ENCODE measurements at places on chromosomes 6 and 20.

DNA sequence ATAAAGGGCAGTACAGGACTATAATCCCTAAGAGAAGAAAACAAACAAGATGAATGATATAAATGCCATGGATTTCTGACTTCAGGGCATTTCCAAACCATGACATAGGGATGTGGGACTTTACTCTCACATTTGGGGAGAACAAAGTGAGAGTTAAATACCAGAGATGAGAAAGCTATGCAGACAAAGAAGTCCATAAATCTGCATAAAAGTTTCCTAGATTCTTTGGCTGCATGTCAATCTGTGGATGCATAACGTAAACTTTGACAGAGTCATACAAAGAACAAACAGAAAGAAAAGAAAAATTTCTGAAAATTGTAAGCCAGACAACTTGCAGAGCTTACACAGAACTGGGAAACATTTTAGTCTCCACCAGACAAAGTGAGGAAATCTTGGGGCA is 11.7 kb downstream of the EPM2A start:
- no peak for DNase-seq

GRCh38 chr6:125188037-125188436 is 34.5 kb downstream of the TPD52L1 start:
- DNase-seq = no peak

GRCh38 chr6:41885930-41886329 is 9.2 kb downstream of the USP49 start:
- DNase-seq = no peak

- no peak for DNase-seq
Measured at GRCh38 chr6:116408491-116408890, 37.7 kb downstream of the DSE start.

DNA sequence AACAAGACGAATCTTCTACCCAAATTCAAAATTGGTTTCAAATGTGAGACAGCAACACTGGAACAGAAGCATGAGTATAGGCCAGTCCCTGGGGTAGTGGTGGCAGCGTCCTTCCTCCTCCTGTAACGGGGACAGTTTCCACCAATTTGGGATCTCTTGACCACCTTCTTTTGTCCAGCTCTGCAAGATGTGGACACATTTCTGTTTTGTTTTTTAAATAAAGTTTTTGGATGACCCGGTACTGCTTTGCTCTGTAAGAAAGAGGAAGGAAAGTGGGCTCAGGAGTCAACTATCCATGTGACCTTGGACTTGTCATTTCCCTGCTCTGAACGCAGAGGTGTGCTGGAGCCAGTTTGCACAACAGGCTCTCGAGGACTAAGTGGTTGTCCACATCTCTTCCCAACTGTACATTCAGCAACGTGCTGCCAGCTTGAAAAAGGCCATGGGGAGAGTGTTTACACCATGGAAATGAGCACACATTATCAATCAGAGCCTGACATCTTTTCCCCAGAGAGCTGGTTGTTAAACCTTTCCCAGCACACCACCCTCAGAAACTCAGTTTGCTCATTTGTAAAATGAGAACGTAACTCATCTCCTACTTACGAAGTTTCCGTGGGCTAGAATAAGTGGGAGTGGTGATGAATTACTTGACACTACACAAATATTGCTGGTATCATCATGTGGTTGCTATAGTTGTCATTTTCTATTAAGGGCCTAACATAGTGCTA is 66.5 kb downstream of the ADTRP start:
- no peak for DNase-seq

DNA sequence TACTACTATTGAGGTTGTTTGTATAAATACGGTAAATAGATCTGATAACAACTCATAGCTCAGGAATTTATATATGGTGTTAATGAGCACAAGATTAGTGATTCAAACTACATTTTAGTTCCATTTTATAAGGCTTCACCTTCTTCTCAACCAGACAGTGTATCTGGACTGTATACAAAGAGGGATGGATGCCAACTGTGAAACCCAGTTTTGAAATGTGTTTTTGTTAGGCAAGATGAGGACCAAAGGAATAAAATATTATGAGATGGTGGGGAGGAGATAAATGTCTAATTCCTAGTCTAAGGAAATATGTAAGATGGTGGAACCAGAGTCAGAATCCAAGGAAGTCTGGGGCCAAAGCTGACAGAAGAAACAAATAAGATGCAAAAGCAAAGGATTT is 329.0 kb downstream of the GRIK2 start:
- DNase-seq = no peak

- no peak for DNase-seq
Measured at GRCh38 chr6:62217866-62218265, 68.2 kb downstream of the KHDRBS2 start.

GRCh38 chr20:22352019-22352418 is 232.4 kb downstream of the FOXA2 start:
- DNase-seq = no peak

- no peak for DNase-seq
Measured at GRCh38 chr6:99745651-99746050, 139.0 kb downstream of the PRDM13 start.

DNA sequence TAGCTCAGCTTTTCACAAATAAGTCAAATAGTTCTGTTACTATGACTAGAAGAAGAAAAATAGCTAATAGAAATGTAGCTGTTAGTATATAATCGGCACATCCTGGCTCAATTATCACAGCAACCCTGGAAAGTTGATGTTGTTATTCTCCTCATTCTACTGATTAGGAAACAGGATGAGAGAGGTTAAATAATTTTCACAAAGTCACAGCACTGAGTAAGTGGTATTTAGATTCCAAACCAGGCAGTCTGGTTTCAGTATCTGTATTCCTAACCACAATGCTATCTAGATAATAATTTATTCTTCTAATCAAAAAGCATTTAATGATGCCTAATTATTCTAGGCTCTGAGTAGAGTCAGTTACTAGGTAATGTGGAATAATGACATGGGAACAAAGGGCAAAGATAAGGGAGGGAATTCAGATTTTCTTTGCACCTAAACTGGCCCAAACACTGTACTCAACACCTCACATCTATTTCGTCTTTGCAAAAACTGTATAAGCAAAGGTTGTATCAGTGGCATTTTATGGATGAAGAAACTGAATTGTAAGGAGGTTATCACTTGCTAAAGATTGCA is 51.3 kb downstream of the PDE7B start:
- DNase-seq = no peak

DNA sequence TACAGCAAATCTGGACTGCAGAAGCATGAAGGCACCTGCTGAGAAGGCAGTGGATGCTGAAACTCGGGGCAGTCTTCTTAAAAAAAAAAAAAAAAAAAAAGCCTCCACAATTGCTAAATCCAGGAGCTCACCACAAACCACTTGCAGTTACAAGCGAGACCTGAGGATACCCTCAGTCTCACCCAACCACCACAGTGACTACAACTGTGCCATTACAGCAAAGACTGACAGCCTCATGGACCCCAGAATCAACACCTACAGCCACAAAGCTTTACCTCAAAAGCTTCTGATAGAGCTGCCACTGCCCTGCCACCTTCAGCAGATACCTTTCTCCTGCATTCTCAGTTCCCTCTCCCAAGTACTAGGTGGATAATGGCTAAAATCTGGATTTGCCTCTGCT is 9.0 kb downstream of the COL21A1 start:
- DNase-seq = no peak

- DNase-seq = no peak
Measured at GRCh38 chr6:2839195-2839981, 2.3 kb downstream of the SERPINB1 start.

DNA sequence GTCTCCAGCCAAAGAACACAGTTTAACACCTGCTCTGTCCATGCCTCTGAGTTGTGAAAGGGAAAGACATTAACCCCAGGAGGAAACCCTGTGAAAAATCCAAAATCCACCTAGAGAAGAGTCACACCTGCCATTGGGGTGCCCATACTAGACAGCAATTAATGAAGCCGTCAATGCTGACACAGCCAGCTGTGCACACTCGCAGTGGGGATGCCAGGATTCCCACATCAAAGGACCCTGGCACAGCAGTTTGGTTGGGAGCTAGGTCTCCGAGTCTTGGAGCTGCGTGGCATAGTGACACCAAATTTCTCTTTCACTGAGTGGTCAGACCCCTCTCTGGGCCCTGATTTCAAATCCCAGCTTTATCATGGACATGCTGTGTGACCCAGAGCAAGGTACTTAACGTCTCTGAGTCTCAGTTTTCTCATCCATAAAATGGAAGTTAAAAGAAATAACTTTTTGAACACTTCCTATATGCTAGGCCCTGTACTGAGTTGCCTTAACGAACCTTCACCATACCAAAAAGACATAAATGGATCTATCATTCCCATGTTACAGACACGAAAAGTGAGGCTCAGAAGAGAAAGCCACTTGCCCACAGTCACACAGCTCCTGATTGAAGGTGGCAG is 30.8 kb downstream of the BPIFB1 start:
- DNase-seq = no peak

DNA sequence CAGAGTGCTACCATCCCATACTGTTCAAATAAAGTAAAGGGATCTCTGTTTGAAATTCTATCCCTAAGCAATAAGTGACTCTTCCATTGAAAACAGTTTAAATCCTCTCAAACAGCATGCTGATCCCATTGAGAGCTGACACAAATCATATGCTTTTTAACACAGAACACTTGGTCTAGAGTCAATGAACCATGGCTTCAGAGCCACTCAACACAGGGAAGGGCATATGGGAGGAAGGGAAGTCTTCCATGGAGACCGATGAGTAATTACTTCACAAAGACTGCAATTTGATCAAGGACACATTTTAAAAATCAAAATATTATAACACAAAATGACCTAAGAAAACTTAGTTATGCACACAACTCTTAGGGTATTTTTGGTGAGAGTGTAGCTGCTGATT is 1073.0 kb upstream of the MAP3K7 start:
- no peak for DNase-seq

- DNase-seq = no peak
Measured at GRCh38 chr6:32102255-32102654, 6.9 kb downstream of the TNXB start.

- no peak for DNase-seq
Measured at GRCh38 chr20:17957505-17958363, 10.9 kb downstream of the SNX5 start.

DNA sequence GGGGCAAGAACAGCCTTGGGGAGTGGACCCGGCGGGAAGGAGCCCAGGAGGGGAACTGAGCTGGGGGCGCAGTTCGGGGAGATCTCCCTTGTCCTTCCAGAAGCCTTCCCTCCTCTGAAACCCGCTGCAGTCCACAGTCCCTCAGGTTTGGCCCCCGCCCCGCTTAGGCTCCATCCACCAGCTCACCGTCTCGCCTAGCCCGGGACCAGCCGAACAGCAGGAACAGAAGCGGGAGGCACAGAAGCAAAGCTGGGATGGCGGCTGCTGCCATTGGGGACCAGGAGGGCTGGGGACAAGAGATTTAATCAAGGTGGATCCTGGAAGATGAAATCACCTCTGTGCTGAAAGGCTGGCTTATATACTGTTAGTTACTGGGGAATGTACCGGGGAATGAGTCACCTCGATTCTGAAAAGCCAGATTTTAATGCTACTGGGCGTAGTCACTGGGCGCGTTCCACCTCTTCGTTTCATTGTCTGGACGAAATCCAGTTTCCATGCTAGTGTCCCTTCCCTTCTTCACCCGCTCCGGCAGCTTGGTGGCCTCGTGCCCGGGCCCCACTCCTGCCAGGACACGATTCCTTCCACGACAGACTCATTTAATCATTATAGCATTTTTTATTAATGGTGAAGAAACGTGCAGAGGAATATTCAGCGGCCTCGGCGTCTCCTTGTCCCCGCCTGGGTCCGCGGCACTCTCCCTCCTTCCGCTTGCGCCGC is at the start of gene RAET1L:
Gene RAET1L, minus strand, starts transcription at position 332 of the 717 bp plus-strand sequence. Its CDS starts 61 bp downstream, at position 271.
- no peak for DNase-seq

GRCh38 chr6:28258877-28259777 is at the start of gene NKAPL:
Gene NKAPL (plus strand): TSS chr6:28259297. CDS start chr6:28259372, 75 bp downstream.
- no peak for DNase-seq

- DNase-seq = no peak
Measured at GRCh38 chr6:77264970-77265369, 198.3 kb downstream of the HTR1B start.

DNA sequence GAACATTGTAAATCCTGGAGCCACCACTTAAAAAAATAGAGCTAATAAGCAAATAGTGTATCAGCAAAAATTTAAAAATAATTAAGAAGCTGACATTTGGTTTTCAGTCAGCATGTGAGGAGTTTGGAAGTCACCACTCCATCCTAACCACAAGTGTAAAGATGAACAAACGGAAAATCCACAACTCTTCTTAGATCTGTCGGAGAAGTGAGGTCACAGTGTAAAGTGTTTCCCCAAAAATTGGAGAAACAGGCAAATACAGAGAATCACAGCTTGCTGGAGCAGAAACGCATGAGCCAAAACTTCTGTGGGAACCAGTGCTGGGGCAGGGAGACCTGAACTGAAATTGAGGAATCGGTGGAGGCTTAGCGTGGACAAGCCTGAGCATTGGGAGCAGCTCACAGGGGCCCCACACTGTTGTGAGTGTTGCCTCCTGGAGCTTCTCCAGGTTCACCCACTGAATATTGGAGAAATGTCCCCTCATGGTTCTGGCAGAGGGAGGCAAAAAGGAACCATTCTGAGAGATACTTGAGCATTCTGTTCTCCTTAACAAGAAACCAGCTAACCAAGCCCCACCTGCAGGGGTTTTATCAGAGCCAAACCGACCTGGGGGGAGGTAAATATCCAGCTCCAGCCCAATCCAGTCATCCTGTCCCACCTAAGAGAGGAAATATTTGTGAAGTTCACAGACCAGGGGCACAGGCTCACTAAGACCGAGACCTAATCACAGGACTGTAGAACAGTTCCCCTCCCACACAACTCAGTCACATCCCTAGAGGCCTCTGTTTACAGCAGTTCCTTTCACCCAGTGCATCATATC is 192.0 kb downstream of the ERMARD start:
- DNase-seq = no peak

DNA sequence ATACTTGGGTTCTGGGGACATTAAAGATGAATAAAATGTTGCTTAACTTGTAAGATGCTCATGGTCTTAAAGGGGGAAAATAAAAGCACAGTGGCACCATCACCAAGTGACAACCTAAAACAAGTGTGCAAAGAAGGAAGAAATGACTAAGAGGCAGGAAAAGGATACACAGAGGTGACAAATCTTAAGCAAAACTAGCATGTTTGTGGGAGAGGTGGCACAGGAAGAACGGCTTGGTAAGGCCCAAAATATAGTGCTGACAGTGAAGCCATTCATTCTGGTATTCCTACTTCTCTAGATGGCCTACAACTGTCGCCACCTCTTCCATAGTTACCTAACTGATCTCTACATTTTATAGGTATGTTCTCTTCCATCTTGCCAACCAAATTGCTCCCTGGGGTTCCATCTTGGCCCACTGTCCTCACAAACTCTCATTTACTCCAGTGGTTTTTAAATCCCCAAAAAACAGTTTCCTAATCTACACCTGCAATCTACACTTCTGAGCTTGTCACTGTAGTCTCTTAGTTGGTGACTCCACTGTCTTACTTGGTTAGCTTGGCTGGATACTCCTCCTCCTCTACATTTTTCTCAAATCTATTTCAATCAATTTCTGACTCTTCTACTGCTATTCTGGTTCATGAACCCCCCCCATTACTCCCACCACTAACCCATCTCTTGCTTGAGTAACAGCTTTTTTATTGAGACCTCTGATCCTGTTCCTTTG is 33.5 kb downstream of the FAM8A1 start:
- no peak for DNase-seq

GRCh38 chr6:15143086-15143485 is 102.8 kb upstream of the JARID2 start:
- DNase-seq = no peak

GRCh38 chr6:44373051-44373450 is 14.5 kb upstream of the CDC5L start:
- DNase-seq = no peak

Data from effector CD4-positive, alpha-beta T cell (primary cell).